ACHN (cell line): ENCODE measurements at places on chromosomes 3 and 15.

DNA sequence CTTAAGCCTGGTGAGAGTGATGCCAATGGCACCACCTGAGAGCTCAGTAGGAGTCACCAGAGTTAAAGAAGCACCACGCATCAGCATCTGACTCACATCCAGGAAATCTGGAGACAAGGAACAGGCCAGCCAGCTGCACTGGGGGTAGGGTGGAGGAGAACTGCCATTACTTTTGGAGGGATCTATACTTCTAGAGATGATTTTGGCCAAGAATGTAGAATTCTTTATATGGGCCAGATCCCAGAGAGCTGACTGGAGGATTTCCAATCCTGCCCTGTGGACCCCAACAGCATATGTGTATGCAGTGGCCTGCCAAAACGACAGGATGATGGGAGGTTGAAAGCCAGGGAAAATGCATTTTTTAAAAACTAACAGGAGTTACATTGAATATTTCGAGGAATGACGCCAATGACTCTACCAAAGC lies 29.8 kb downstream of the CCR3 start:
- no peak for DNase-seq

GRCh38 chr3:96831175-96831574 lies 16.8 kb downstream of the EPHA6 start:
- DNase-seq, result no peak

GRCh38 chr15:58608711-58609110 lies 140.8 kb downstream of the ADAM10 start:
- DNase-seq, result no peak

DNA sequence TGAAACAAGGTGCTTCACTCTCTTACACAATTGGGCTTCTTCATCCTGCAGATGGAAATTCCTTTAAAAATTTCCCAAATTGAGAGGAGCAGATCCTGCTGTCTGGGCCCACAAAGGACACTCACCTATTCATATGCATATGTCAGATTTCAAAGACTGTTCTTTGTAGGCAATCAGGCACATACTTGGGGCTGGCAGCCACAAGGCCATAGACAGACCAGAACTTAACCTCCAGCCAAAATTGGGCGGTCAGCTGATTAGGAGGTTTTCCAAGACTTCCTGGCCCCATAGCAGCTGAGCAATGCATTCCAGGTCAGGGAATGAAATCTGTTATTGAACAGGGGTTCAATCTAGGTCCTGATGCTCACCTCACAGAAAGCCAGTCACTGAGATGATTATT lies 15.0 kb upstream of the HPS3 start:
- DNase-seq, result no peak

DNA sequence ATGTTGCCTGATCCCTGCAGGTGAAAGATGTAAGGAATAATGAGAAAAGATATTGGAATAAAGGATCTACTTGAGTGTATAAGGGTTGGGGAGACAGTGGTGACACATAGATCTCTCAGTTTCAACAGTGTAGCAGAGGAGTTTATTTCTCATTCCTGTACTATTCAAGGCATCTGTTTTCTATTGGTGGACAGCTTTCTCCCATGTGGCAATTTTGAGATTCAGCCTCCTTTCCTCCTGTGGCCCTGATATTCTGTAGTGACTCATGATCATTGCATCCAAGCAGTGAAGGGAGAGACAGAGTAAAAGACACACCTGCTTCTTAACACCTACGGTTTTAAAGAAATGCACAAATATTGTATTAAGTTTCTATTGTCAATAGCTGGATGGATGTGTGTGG lies 327.6 kb downstream of the GRM7 start:
- peak; percentile 86 for DNase-seq

GRCh38 chr3:18655827-18656226 lies 230.7 kb upstream of the SATB1 start:
- DNase-seq, result no peak

DNA sequence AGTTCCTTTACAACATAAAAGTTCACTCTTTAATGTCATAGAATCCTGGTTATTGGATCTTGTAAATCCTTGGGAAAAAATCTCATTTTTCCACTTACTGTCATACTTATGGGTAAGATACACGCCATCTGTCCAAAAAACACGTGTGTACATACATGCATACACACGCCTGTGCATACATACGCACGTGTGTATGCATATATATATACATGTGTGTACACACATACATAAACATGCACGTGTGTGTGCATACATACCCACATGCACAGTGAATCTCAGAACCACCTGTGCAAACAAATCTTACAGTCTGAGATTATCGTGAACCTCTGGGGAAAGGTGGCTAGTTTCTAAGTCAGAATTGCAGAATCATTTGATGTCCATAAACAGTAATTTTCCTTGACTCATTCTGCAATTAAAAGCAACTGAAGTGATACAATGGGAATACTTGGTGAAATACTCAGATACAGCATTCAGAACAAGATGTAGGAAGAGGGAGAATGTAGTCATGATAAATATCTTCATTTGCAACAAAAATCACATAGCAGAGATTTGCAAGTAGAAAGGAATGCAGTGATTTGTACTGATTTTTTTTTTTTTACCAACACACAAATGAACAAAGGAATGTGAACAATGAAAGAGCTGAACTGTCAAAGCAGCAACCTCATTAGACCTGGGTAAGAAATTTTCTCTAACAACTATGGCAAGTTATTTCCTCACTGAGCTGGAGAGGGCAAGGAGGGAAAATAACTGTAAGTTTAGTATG lies 160.6 kb upstream of the POU1F1 start:
- DNase-seq, result peak; percentile 4

DNA sequence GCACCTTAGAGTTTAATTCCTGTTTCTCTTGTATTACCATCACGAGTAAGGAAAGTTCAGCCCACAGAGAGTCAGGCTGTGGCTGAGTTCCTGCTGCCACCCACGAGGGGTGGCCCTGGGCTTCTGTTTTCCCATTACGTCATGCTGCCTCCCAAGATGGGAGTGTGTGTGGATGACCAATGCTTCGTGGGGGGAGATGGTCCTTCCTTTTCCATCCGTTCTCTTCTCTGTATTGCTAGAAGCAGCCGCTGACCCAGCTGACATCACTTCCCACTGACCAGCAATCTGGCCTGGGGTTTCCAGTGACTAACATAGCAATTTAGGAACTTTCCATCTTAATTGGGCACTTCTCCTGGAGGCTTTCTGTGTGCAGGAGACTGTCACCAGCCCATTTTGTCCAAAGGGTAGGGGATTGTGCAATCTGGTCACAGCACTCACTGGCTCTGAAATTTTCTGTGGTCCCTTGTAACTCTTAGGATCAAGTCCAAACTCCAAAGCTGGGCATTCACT lies 9.3 kb downstream of the IRAK2 start:
- DNase-seq, result peak; percentile 88

- no peak for DNase-seq
Observed at GRCh38 chr15:67092752-67093503, 27.5 kb downstream of the SMAD3 start.

- no peak for DNase-seq
Observed at GRCh38 chr3:55241098-55241497, 246.0 kb downstream of the WNT5A start.

DNA sequence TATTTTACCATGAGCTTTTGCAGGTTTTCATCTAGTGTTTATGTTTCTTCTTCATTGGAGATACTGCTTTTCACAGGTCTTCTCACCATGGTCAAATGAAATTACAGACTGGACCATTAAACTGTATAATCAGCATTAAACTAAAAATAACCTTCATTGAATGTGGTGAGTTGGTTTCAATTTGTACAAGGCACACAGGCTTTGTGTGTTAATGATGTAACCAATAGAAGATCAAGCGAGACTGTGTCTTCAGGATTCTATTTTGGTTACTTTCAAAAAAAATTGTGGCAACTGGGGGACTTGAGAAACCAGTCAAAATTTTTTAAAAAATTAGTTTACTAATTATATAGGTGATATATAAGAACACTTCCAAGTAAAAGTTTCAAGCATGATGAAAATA lies 54.3 kb upstream of the GCSAM start:
- no peak for DNase-seq

- no peak for DNase-seq
Observed at GRCh38 chr3:39115870-39116269, 8.4 kb downstream of the TTC21A start.

GRCh38 chr15:69712991-69713390 lies 260.4 kb downstream of the RPLP1 start:
- no peak for DNase-seq
